Stimulated activated CD4-positive, alpha-beta T cell treated with anti-CD3 and anti-CD28 coated beads, TNF-alpha, amount 100 ng/mL, for 24 hours (primary cell): ENCODE measurements at places on chromosomes 2 and 18.

GRCh38 chr2:172445851-172446250 is 18.5 kb downstream of the ITGA6 start:
- DNase-seq, result no peak

GRCh38 chr2:100615886-100616285 is 53.1 kb downstream of the PDCL3 start:
- no peak for DNase-seq

DNA sequence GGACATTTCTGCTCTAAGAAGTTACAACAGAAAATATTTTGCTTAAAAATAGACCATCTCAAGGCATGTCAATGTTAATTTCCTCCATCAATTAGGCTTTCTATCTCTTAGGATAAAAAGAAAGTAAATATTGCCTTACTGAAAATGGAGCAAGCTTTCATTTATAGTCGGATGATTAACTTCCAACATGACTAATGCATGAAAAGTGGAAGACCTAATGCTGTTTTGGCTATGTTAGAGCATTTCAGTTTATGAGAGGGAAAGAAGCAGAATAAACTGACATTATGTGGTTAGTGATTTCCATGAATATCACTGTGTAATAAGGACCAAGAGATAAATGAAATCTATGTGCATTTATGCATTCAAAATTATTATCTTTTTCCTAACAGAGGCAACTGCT is 475.2 kb upstream of the UBE2E3 start:
- DNase-seq, result no peak

GRCh38 chr2:225091336-225091735 is 49.1 kb upstream of the DOCK10 start:
- DNase-seq, result no peak

GRCh38 chr2:122138561-122138960 is 383.1 kb downstream of the TSN start:
- no peak for DNase-seq

GRCh38 chr18:54767098-54767497 is 61.2 kb upstream of the RAB27B start:
- no peak for DNase-seq
